ENCODE measurements at places on chromosomes 16 and 17.

- DNase-seq, result no peak
Measured at GRCh38 chr17:55649957-55650597, 72.6 kb downstream of the TMEM100 start.

DNA sequence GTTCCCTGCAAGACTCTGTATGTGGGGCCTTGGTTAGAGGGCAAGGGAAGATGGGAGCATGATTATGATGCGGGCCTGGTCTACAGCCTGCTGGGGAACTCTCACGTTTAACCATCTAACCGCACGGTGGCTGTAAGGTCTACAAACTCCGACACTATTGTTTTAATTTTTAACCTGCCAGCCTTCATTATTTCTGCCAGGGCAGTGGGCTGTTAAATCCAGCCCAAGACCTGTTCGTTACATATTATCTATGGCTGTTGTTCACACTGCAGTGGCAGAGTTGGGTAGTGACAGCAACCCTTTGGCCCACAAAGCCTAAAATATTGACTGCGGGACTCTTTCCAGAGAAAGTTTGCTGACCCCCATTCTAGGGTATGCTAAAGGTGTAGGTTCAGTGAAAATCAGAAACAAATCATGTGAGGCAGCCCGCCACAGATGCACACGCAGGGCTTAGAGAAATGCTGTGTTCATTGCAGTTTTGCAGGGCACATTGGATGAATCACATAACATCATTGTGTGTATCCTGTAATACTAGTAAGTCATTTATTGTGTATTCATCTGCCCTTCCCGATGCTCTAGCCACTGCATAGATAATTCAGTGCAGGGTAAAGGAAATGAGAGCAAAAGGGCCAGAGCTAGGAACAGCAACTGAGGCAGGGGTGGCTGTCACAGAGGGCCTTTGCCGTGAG lies 14.3 kb downstream of the SNX29 start:
- DNase-seq, result no peak

DNA sequence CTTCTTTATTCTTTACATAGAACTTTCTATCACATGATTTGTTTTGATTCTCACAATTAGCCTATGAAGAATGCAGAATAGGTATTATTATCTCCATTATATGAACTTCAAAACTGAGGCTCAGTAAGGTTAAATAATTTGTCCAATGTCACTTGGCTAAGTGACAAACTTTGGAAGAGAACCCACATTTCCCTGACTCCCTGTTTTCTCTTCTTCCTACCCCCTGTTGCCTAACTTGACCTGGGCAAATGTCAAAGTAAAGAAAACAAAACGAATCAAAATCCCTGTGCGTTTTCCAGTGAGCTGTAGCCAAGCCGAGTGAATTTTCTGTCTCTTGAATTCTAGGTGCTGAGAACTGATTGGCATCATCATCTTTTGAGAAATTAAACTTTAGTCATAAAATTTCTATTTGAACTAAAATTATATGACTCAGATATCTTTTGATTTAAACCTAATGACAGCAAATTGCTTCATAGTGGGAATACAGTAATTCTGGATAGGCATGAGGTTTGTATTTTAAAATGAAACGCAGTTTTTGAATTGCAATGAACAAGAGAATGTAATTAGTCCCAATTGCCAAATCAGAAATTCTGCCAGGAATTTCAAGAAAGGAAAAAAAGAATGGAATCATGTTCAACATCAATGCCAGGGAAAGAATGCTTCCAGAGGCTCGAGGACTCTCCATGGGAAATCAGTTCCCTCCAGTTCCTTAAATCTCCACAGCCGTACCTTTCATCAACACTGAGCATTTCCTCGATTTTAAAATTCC lies 4.6 kb upstream of the NACA2 start:
- DNase-seq, result no peak

DNA sequence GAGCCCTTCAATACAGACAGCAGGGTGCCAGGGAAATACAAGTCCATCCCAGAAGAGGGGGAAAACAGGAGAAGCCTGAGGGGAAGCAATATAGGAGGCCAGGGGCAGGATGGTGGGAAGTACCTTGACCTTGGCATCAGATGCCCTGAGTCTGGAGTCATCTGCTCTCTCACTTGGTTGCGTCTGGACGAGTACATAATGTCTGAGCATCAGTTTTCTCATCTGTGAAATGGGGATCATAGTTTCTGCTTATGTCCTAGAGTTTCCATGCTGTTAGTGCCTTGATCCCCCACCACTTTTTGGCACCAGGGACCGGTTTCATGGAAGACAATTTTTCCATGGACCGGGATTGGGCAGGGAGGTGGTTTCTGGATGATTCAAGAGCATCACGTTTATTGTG lies 2.3 kb downstream of the STAT5A start:
- no peak for DNase-seq

DNA sequence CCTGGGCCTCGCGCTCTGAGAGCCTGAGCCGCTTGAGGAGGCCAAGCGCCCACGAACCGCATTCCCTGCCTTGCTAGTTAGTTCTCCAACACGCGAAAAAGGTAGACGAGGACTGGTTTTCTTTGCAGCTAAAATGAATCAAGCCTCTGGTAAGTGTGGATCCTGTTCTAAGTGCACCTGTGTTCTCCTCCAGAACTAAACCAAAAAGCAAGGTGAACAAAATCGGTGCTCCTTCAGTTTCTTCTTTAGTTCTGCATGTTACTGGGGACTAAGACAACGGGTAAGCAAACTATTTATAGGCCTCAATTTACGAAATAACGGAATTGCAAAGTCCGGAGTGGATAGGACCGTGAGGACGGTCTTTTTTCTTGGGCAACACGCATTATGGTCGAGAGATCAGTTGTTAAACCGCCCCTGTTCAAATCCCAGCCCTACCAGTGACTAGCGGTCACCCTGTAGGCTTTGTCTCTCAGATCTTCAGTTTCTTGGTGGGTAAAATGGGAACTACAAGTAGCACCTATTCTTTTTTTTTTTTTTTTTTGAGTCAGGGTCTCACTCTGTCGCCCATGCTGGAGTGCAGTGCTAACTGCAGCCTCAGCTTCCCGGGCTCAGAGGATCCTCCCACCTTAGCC lies 993 bp upstream of the ANKRD11 start:
- no peak for DNase-seq

- no peak for DNase-seq
Measured at GRCh38 chr17:83103200-83103942, 24.0 kb downstream of the METRNL start.
